ENCODE measurements at places on chromosomes 5 and 9.
A peak's percentile ranks its signal among the peaks of the same experiment; 100 is the strongest.

DNA sequence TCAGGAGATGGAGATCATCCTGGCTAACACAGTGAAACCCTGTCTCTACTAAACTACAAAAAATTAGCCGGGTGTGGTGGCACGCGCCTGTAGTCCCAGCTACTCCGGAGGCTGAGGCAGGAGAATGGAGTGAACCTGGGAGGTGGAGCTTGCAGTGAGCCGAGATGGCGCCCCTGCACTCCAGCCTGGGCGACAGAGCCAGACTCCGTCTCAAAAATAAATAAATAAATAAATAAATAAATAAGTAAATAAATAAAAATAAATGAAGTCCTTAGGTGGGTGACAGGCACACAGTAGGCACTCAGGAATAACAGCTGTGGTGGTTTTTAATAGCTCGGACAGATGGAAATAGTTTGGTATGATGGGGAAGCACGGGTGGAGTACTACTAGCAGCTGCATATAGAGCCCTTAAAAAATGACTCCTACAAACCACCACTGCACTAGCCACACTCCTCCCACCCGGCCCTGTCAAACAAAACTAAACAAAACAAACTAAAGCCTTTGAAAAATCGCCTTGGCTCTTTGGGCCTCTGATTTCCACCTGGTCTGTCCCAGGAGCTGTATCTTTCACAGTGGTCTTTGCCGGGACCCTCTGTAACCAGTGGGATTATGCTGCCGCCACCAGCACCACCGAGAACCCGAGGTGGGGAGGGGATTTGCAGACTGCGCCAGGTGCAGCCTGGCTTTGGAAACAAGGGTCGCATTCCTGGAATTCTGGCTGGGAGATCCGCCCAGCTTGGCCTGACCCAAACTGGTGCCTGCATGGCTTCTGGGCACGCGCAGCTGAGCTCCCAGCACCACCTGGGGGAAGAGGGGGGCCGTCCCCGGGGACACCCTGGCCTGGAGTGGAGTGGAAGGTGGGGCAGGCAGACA lies 5.1 kb upstream of the WDR5 start:
- no peaks in the 10 kb centered on the region for H3K36me3 ChIP-seq
- H3K27me3 ChIP-seq = no peaks in the 10 kb centered on the region
- H3K27ac ChIP-seq = no peak overlapping the region

DNA sequence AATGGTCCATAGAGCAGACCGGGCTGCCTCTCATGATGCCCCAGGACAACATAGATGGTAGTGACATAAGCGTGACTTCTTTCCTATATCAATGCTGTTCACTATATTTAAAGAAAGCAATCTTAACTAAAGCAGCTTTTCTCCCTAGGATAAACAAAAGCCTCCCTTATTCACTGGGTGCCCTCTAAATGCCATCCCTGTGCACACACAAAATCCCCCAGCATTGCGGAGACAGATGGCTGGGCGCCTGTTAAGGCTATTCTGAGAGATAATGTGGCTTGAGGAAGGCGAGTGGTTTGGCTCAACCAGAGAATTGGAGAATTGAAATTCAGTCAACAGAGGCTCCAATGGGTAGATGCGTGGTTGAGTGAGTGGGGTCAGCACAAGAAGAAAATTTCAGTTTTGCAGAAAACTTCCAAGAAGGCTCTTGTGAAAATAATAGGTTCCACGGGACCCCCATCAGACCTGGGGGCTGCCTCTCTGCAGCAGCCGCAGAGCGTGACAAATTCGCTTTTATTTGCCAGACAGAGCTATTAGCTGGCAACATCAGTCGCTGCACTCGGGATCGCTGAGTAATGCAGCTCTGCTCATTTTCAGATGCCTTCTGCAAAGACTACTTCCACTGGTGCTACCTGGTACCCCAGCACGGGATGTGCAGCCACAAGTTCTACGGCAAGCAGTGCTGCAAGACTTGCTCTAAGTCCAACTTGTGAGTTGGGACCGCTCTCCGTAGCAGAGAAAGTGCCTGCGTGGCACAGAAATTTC lies 103.9 kb upstream of the ICE1 start:
- no peak for DNase-seq
- no peak overlapping the region for H3K4me3 ChIP-seq
- no peaks in the 10 kb centered on the region for H3K27me3 ChIP-seq
- H3K4me1 ChIP-seq = no peaks in the 10 kb centered on the region
- no peak overlapping the region for H3K27ac ChIP-seq
- no peaks in the 10 kb centered on the region for H3K36me3 ChIP-seq

DNA sequence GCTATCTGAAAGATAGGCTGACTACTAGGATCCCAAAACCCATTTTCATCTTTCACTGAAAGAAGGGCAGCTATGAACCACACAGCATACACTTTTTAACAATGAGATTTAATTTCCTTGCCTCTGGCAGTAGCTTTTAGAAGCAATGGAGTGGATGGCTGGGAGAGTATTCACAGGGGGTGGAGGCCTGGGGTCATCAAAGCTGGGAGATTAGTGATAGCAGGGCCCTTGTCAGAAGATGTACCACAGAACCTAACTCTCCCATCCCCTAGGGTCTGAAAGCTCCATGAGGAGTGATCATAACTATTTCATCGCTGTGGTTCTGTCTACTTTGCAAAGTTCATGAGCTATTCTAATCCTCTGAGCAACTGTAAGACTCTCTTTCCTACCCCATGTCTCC lies 332.2 kb downstream of the PRELID2 start:
- no peak overlapping the region for H3K4me3 ChIP-seq
- H3K36me3 ChIP-seq = no peaks in the 10 kb centered on the region
- H3K27me3 ChIP-seq = no peaks in the 10 kb centered on the region
- no peaks in the 10 kb centered on the region for H3K4me1 ChIP-seq
- DNase-seq = no peak
- H3K27ac ChIP-seq = no peak overlapping the region

GRCh38 chr9:127635201-127635735 lies 23.2 kb downstream of the STXBP1 start:
- DNase-seq = no peak
- no peak overlapping the region for H3K27ac ChIP-seq
- H3K27me3 ChIP-seq = no peaks in the 10 kb centered on the region
- H3K4me3 ChIP-seq = no peak overlapping the region
- no peaks in the 10 kb centered on the region for H3K4me1 ChIP-seq

DNA sequence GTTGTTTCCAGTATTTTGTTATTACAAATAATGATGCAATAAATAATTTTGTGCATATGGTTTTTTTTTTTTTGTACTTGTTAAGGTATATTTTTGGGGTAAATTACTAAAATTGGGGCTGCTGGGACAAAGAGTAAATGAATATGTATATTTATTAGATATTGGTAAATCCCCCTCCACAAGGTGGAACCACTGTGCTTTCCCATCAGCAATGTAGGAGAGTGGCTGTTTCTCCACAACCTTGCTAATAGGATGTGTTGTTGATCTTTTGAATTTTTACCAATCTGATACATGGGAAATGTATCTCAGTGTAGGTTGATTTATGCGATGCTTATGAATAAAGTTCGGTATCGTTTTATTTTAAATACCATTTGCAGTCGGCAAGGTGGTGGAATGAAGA lies 118.1 kb downstream of the TRPM3 start:
- DNase-seq = no peak
- H3K27me3 ChIP-seq = no peaks in the 10 kb centered on the region
- H3K27ac ChIP-seq = no peak overlapping the region
- no peaks in the 10 kb centered on the region for H3K36me3 ChIP-seq

DNA sequence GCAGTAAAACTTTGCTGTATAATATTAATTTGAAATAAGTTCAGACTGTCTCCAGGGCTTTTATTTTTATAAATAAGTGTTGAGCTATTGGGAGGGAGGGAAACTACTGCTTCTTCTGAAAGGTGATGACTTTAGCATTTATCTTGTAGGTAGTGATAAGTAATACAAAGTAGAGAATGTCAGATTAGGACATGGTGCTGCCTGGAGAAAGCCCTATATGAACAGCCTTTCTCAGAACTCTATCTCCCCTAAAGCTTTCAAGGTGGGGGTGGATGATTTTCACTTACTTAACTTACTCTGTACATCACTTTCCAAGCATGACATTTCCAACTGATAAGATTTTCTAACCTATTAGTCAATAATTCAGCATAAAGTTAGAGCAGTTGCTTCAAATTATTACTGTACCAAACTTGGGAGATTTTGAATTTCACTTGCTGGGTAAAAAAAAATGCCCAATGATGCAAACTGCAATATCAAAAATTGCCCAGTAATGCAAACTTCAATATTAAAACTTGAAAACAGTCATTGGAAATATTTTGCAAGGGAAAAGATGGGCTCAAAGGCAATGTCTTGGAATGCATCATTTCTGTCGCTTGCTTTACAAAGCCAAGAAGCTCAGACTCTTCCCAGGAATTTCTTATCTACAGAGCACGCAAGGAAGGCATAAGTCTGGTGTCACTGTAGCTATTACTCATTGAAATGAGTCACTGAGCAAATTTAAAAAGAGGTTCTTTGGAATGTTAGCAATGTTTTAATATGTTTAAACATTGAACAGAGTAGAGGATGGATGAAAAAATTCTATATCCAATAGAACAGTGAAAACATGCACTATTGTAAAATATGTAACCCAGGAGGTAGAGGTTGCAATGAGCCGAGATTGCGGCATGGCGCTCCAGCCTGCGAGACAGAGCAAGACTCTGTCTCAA lies 569.5 kb downstream of the PSAT1 start:
- DNase-seq = peak; percentile 94
- H3K27ac ChIP-seq = peak overlapping the region; percentile 94
- no peaks in the 10 kb centered on the region for H3K27me3 ChIP-seq
- H3K4me3 ChIP-seq = no peak overlapping the region
- H3K4me1 ChIP-seq = peaks cover 33% of the 10 kb centered on the region
- 0 out of 2 replicates have a peak, but pooled peaks cover 4% of the 10 kb centered on the region for H3K36me3 ChIP-seq

- H3K27me3 ChIP-seq = no peaks in the 10 kb centered on the region
- no peak overlapping the region for H3K4me3 ChIP-seq
- no peak overlapping the region for H3K27ac ChIP-seq
- no peaks in the 10 kb centered on the region for H3K4me1 ChIP-seq
- DNase-seq = no peak
Measured at GRCh38 chr5:166507810-166508425, 1783.5 kb upstream of the WWC1 start.

DNA sequence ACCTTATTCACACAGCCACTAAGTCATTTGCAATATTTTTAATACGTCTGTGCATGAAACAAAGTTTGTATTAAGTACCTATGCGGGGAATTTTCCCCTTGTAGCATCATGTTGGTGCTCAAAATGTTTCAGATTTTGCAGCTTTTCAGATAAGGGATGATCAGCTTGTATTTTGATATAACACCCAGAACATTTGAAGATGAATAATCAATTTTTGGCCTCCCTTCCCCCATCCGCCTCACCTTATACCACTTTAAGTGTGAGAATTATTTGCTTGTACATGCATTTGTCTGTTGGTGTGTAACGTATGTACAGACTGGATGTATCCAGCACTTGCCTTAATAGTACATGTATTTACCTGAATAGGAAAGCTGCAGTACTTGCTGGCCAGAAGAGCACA lies 1.7 kb downstream of the JAK2 start:
- H3K27ac ChIP-seq = no peak overlapping the region
- H3K4me3 ChIP-seq = peak overlapping the region; percentile 85
- no peak for DNase-seq
- H3K36me3 ChIP-seq = peaks cover 12% of the 10 kb centered on the region
- no peaks in the 10 kb centered on the region for H3K27me3 ChIP-seq
- H3K4me1 ChIP-seq = peaks cover 38% of the 10 kb centered on the region

GRCh38 chr5:109694451-109694891 lies 4.7 kb downstream of the MAN2A1 start:
- H3K36me3 ChIP-seq = no peaks in the 10 kb centered on the region
- peak; percentile 75 for DNase-seq
- H3K27ac ChIP-seq = 0 out of 2 replicates have a peak overlapping the region, but pooled peaks have one; percentile 20

DNA sequence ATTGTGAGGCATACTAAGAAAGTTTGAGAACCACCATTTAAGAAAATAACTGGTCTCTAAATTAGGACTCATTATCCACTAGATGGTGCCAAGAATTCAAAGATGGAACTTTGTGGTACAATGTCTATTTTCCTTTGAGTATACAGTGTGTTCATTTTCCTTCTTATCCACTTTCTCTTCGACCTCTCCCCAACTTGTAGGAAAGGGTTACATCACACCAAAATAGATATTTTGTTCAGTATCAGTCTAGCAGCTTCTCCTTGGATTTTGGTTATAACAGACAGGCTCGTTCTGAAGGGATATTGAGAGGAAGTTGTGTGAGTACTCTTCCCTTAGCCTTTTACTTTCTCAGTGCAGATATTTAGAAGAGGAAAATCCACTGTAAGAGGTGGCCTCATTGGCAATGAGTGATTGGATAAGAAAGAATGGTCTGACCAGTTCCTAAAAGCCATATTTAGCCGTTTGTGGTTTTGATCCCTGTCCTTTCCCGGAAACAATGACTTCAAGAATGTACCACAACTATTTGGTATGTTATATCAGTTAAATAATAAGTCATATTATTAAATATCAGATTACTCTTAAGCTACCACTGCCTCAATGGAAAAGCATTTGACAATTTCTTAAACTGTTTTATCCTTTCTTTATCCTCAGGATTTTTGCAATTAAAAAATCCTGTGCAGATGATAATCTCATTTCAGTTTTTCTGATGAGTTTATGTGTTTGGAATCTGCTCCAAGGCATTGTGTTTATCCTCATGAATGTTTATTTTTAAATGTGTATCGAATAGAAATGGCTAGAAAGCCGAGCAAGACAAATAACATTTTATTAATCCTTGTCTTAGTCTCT lies 69.0 kb upstream of the GRAMD2B start:
- H3K4me1 ChIP-seq = peaks cover 72% of the 10 kb centered on the region
- peak overlapping the region; percentile 97 for H3K27ac ChIP-seq
- no peaks in the 10 kb centered on the region for H3K27me3 ChIP-seq
- peak overlapping the region; percentile 61 for H3K4me3 ChIP-seq

DNA sequence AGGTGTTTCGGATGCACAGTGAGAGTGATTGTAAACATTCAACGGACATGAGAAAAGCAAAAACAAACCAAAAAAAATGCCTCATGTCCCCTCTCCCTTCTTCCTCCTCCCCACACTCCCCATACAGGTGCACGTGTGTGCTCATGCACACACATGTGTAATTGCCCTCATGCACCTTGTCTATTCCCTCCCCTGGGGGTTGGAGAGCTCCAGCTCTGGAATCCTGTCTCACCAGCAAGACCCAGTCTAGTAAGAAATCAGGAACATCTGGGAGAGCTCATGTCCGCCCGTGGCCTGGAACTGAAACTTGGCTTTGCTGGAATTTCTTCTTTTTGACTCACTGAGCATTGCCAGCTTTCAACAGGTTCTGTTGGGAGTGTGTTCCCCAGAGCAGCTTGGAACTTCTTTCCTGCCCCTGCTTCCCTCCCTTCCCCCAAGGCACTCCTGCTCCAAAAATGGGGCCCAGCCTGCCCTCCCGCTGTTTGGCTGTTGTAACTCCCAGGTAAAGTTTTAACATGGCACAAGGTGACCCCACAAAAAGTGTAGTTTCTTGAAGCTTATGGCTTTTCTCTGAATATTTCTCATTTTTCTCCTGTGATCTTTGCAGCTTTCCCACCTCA lies 190.1 kb downstream of the NR3C1 start:
- no peaks in the 10 kb centered on the region for H3K36me3 ChIP-seq
- no peak overlapping the region for H3K4me3 ChIP-seq
- no peak for DNase-seq
- H3K27ac ChIP-seq = no peak overlapping the region
- no peaks in the 10 kb centered on the region for H3K4me1 ChIP-seq

- no peaks in the 10 kb centered on the region for H3K27me3 ChIP-seq
- H3K4me3 ChIP-seq = no peak overlapping the region
- no peak for DNase-seq
- no peaks in the 10 kb centered on the region for H3K36me3 ChIP-seq
- H3K4me1 ChIP-seq = no peaks in the 10 kb centered on the region
Measured at GRCh38 chr9:1042466-1042865, 7.7 kb upstream of the DMRT2 start.

GRCh38 chr5:108711898-108712297 lies 35.8 kb upstream of the FER start:
- H3K27me3 ChIP-seq = no peaks in the 10 kb centered on the region
- no peaks in the 10 kb centered on the region for H3K4me1 ChIP-seq
- H3K36me3 ChIP-seq = no peaks in the 10 kb centered on the region
- no peak overlapping the region for H3K4me3 ChIP-seq
- no peak for DNase-seq
